Left lung (tissue), 14 donors: ENCODE measurements at places on chromosomes 5 and 9. TPM values are rescaled to one million over a fixed set of nuclear protein-coding genes. Genes with fewer than 3 reads are reported as not detected.

DNA sequence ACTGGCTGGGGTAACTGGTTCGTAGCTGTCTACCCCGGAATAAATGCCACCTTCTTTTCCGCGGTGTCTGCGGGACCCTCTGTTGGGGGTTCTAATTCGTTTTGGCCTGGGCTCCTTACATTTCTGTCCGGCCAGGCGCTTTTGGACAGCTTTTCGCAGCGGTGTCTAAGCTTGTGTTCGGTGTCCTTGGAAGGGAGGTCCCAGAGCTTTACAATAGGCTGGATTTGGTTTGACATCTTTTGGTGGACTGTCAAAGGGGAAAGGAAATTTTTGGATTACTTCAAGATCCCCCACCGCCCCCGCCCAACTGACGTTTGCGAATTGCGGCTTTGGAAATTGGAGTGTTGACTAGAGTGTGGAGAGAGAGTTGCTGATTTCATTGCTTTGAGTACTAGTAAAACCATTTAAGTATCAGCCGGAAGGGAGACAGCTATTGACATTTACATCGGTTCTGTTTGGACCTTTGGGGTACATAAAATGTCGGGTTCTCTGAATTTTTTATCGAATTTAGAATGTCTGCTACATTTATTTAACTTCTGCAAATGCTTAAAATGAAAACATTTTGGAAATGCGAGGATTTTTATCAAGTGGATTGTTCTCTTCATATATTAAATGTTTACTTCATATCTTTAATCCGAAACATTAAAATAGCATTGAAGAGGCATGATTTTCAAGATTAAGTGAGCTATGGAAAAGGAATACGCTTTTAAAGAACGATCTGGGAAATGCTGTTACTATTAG, 4.7 kb upstream of the PURA start:
- DNase-seq, result no peak
- H3K4me3 ChIP-seq, result peak overlapping the region; percentile 66
- no peaks in the 10 kb centered on the region for H3K27me3 ChIP-seq
- no peaks in the 10 kb centered on the region for H3K36me3 ChIP-seq
- H3K27ac ChIP-seq, result peak overlapping the region; percentile 98

- H3K4me1 ChIP-seq, result no peaks in the 10 kb centered on the region
- H3K27ac ChIP-seq, result no peak overlapping the region
- no peaks in the 10 kb centered on the region for H3K27me3 ChIP-seq
- H3K4me3 ChIP-seq, result no peak overlapping the region
- DNase-seq, result no peak
- no peaks in the 10 kb centered on the region for H3K36me3 ChIP-seq
Observed at GRCh38 chr5:92019376-92019990, 636.4 kb upstream of the ARRDC3 start.

- H3K4me3 ChIP-seq, result no peak overlapping the region
- peaks cover 100% of the 10 kb centered on the region for H3K4me1 ChIP-seq
- no peak for DNase-seq
- no peaks in the 10 kb centered on the region for H3K27me3 ChIP-seq
- peak overlapping the region; percentile 96 for H3K27ac ChIP-seq
- H3K36me3 ChIP-seq, result peaks cover 9% of the 10 kb centered on the region
Observed at GRCh38 chr5:132425009-132425937, 55.8 kb downstream of the SLC22A5 start.

DNA sequence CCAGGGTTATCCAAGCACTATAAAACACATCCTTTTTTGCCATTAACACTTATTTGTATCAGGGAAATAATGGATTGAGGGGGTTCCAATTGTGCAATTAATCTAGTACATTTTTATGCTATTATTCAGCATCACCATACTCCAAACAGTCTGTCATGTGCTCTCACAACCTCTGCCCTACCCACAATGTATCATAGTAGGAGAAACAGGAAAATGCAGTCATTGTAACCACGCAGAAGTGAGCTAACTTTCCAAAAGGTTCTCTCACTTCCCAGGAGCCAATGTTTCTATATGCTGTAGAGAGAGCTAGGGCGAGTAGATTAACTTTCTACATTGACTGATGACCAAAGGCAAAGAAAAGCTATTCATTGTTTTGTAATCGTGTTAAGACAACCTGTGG, 29.8 kb downstream of the DAB2 start:
- no peaks in the 10 kb centered on the region for H3K36me3 ChIP-seq
- H3K4me1 ChIP-seq, result peaks cover 22% of the 10 kb centered on the region
- H3K4me3 ChIP-seq, result no peak overlapping the region
- DNase-seq, result no peak
- H3K27me3 ChIP-seq, result no peaks in the 10 kb centered on the region

DNA sequence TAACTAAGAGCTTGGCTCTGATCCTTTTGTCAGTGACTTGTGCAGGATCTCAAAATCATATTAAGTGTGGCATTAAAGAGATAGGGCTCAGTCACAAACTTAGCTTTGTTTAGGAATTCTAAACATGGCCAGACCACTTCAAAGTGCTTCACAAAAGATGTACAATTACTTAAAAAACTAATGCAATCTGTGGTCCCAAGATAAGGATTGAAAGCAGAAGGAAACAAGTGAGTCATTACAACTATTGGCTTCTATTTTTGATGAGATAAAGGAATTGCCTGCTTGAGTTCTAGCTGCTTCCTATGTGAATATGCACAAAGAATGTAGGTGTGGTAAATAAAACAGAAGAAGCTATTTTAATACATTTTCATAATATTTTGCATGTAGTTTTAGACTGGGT, 44.9 kb upstream of the SLC12A2 start:
- no peaks in the 10 kb centered on the region for H3K27me3 ChIP-seq
- DNase-seq, result no peak
- no peaks in the 10 kb centered on the region for H3K36me3 ChIP-seq
- H3K27ac ChIP-seq, result no peak overlapping the region
- no peaks in the 10 kb centered on the region for H3K4me1 ChIP-seq

DNA sequence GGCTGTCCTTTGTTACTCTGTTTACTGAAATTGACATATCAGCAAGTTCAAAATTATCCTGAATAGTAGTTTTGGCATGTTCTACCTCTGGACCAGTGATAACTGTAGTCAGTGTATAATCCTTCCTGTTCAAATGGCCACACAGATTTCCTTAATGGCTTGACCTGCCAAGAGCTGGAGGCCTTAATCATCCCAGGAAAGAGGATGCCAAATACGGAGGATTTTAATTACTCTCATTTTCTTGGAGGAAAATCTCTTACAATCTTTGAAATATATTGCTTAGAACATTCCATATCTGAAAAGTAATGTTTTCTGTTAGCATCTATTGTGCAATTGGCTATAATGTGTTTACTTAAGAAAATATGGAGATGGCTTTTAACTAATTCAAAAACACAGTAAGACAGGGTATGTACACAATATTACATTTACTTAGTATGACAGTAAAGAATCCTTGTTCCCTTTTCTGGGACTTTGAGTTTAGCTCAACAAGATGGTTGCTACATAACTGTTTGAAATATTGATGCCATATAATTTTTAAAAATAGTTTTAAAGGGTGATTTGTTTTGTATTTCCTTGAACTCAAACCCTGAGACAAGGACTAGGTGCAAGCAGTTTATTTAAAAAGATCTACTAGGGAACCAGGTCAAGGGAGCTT, 68.9 kb upstream of the SELENOP start:
- no peaks in the 10 kb centered on the region for H3K36me3 ChIP-seq
- no peak for DNase-seq
- no peak overlapping the region for H3K4me3 ChIP-seq
- no peak overlapping the region for H3K27ac ChIP-seq
- no peaks in the 10 kb centered on the region for H3K27me3 ChIP-seq

DNA sequence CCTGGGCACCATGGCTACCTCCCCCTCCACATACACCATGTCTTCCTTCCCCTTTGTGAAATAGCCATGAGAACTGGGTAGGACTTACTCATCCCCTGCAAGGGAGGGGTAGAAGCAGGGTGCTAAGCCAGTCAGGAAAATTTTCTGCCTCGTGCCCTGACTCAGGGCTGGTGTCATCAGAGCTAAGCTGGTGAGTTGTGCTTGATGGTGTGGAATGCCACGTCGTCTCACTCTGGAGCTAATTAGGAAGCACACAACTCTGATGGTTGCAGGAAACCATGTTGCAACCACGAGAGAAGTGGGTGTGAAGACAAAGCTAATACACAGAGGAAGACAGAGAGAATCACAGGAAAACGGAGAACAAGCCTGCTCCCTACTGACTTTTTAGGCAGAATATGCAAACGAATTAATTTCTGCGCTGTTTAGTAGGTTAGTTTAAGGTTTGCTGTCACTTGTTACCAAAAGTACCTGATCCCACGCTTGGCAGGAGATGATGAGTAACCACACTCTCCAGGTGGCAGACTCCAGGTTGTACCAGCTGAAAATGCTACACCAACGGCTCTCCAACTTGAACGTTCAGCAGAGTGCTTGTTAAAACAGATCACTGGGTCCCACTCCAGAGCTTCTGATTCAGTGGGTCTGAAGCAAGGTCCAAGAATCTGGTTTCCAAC, 54.5 kb downstream of the STK10 start:
- H3K27ac ChIP-seq, result peak overlapping the region; percentile 93
- H3K27me3 ChIP-seq, result no peaks in the 10 kb centered on the region
- H3K36me3 ChIP-seq, result no peaks in the 10 kb centered on the region
- no peak for DNase-seq

DNA sequence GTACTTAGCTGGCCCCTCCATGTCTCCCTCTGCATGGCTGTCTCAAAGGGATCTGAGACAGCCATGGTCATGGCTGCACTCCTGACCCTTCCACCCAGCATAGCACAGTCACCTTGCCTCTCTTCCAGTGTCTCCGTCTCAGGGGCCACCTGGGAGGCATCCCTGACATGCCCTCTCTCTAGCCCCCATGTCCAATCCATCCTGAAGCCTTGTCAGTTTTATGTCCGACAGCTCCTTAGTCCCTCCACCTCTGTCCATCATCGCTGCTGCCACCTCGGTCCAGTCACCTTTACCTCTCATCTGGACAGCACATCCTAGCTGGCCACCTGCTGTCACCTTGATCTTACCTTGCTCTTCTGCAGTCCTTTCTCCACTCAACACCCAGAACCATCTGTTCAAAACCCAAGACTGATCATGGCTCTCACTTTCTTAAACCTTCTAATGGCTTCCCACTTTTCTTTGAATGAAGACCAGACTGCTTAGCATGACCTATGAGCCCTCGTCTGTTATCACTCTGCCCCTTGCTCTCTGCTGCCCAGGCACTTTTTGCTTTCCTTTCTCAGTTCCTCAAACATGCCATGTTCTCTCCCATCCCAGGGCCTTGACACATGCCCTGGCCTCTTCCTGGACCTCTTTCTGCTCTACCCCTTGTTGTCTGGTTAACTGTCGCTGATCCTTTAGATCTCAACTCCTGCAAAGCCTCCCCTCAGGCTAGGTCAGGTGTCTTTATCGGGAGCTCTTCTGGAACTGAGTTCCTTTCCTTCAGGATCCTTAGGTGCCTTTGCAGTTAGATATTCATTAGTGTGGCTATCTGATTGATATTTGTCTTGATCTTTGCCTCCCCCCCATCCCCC, 181.8 kb upstream of the PITX1 start:
- no peaks in the 10 kb centered on the region for H3K4me1 ChIP-seq
- no peaks in the 10 kb centered on the region for H3K27me3 ChIP-seq
- no peak overlapping the region for H3K4me3 ChIP-seq
- DNase-seq, result no peak
- H3K36me3 ChIP-seq, result no peaks in the 10 kb centered on the region

DNA sequence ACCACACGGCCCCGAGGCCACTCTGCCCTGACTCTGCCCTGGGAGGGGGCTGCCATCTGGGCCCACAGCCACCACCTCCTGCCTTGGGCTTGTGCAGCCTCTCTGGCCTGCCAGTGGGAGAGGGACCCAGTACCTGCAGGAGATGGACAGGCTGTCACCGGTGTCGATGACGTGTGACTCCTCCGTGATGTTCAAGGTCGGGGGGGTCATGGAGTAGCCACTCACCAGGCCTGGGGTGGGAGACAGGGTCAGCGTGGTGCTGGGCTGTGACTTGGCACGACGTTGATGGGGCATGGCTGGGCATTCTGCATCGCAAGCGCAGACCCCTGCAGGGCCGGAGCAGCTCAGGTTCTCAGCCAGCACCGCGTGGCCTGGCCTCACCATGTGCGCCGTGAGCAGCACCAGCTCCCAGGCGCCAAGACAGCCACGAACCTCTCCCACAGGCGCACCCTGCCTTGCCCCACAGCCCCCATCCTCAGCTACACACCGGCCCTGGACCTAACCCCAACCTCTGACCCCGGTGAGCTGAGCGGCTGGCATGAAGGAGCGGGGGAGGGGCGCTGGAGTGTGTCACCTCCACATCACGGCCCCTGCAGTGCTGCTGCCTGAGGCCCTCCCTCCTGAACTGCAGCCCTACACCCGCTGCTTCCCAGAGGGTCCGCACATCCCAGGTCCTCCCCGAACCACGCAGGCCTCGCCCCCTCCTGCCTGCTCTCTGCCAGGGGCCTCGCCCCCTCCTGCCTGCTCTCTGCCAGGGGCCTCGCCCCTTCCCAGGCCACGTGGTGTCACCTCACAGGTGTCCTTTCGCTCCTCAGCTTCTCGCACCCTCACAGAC, 17.6 kb downstream of the FLT4 start:
- no peak overlapping the region for H3K27ac ChIP-seq
- H3K36me3 ChIP-seq, result no peaks in the 10 kb centered on the region
- H3K4me1 ChIP-seq, result no peaks in the 10 kb centered on the region
- H3K4me3 ChIP-seq, result no peak overlapping the region

- no peaks in the 10 kb centered on the region for H3K4me1 ChIP-seq
- no peak overlapping the region for H3K4me3 ChIP-seq
- no peak for DNase-seq
- H3K27me3 ChIP-seq, result no peaks in the 10 kb centered on the region
Observed at GRCh38 chr9:13857521-13857920, 456.4 kb downstream of the NFIB start.

DNA sequence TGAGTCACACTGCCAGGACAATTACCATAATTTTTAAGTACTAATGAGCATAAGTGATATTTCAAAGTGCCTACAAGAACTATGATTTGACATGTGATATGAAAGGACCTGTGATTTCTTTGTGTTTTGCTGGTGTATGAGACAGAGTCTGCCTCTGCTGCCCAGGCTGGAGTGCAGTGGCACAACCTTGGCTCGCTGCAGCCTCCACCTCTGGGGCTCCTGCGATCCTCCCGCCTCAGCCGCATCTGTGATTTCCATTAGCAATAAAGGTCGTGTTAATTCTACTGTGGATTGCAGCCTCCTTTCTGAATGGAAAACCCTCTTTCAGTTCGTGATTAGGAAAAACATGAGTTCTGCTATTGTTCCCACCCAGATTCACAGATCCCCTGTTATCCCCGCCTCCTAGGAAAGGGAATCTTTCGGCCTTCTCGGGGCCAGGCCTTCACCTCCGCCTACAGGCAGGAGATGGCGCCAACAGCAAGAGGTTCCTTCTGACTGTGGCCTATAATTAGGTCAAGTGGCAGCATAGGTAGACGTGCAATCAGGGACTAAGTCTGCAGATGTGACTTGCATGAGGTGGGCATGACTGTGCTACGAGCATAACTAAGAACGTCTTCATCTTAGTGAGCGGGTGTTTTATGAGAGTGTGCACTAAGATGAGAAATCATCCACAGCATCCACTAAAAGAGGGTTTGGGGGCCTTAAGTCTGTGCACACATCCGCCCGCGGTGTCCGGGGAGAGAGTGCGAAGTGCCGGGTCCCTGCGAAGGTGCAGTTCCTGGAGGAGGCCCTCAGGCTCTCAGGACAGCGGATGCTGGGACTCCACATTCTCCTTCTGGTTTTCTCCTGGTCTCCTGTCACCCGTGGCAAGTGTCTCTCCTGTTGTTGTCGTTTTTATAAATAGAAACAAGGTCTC, 23.1 kb downstream of the TRIM7 start:
- no peak overlapping the region for H3K4me3 ChIP-seq
- no peaks in the 10 kb centered on the region for H3K4me1 ChIP-seq
- peak; percentile 69 for DNase-seq
- H3K36me3 ChIP-seq, result no peaks in the 10 kb centered on the region
- peaks cover 2% of the 10 kb centered on the region for H3K27me3 ChIP-seq

PCDHGA10 gene
- 3.9 TPM for total RNA-seq

CCNI2 gene
- total RNA-seq, result 1.1 TPM

SLC6A19 gene
- total RNA-seq, result not detected

SOWAHA gene
- 0.16 TPM for total RNA-seq

SLC2A6 gene
- total RNA-seq, result 7.8 TPM
